ENCODE measurements at places on chromosomes 1 and 21.

DNA sequence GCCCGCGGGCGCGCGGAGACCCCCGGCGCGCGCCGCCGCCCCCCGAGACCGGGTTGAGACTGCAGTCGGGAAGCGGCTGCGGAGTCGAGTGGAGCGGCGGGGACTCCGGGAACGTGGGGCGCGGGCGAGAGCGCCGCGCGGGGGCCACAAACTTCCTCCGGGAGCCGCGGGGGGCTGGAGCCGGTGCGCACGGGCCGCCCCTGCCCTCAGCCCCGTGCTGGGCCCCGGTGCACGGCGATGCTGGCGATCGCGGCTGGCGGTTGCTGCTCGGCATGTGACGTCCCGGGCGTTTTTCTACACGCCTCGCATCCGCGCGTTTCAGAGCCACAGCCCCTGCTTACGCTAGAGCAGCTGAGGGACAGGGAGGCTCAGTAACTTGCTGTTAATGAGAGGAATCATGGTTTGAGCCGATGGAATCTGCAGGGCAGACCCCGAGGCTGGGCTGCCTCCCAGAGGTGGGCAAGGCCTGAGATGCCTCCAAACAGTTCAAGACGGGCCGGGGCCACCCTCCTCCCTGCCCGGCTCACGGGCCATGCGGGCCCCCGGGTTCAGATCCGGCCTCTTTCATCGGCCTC is 520 bp downstream of the TMEM201 start:
- DNase-seq, result peak; percentile 54

GRCh38 chr1:6124746-6125365 is 55.3 kb downstream of the CHD5 start:
- DNase-seq, result no peak

- DNase-seq, result peak; percentile 48
Observed at GRCh38 chr1:27864264-27864895, 8.0 kb upstream of the THEMIS2 start.

DNA sequence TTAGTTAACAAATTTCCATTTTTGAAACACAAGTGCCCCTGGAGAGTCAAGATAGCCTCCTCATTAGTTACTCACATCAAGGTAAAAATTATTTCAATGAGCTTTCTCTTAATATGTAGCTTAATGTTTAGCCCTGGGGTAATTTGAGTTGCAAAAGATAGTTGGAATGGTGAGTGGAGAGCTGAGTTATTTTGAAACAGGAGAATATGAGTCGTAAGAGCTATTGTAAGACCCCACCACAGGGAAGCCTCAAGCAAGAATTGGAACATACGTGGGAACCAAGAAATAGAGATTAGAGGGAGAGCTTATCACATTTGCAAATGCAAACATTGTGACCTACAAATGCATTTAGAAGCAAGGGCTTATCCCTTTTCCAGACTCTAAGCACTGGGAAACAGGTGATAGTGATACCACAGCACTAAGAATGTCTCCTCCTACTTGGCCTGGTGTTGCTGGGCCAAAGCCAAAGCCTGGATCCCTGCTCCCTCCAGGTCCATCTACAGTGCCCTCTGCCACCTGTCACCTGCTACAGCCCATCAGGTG is 635.1 kb downstream of the PTPRC start:
- no peak for DNase-seq

DNA sequence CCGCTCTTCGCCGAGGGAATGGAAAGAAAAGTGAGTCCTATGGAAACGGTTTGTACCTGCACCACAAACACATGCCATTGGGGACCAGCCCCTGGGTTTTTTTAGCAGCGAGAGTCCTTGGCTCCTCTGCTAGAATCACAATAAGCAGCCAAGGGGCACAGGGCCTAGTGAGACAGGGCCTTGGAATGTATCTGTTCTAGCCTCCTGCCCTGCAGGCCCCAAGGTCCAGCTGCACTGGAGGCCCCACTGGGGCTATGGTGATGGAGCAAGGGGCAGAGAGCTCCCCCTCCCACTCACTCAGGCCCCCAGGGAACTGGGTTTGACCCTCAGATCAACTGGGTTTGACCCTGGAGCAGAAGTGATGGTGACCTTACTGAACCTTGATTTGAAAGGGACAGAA is 14.4 kb downstream of the SHISA4 start:
- no peak for DNase-seq

DNA sequence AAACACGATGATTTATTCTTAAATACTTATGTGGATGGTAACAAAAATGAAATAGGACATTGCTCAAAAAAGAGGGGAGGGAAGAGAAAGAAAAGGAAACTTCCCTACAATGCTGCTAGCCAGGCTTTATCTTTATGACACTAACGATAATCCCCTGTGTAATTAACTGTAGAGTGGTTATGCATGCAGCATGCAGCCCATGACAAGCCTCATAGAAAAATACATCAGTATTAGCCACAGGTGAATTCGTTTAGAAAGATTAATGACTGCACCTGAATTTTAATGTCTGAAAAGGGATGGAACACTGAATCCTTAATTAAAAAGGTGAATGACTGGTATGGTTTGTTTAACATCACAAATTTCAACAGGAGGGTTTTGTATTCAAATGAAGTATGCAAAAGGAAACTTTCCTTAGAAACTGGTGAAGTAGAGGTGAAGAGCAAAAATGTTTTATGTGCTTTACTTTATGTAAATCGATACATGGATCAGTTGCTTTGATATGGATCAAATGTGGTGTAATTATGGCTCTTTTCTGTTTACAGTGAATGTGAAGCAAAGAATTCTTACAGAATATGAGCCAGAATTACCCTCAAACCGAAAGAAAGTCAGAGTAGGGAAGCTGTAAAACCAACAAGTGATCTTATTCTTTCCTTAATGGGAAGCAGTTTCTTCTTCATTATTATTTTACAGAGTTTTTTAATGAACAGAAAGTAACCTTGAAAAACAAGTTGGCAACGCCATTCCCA is 569.6 kb upstream of the ADGRL2 start:
- no peak for DNase-seq

DNA sequence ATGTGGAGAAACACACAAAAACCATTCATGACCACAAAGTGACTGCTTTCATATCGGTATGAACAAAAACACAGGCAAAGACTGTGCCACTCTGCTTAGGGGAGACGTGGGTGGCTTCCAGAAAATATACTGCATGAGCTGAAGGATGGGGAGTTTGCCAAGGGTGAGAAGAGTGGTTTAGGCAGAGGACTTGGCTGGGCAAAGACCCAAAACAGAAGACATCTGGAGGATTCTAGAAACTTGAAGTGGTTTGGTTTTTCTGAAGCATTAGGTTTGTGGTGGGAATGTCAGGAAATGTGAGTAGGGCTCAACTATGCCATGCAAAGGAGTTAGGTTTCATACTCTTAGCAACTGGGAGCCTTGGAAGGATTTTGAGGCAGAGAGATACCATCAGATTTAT is 26.6 kb upstream of the DNM3 start:
- DNase-seq, result no peak

DNA sequence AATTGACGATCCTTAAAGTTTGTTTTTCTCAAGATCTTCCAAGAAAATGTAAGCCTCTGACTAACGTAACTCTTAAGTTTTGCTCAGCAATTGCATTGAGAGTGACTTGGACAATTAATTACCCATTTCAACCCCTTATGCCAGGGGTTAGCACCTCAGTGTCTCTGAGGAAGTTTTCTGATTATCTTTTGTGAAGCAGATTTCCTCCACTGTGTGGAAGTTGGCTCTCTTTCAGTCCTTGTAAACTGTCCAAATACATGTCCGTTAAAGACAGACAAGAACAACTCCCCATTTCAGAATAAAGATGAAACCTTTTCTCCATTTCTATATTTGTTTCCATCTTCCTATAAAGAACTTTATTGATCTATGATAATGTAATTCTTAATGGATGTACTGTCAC is 296.4 kb upstream of the FMN2 start:
- DNase-seq, result no peak

DNA sequence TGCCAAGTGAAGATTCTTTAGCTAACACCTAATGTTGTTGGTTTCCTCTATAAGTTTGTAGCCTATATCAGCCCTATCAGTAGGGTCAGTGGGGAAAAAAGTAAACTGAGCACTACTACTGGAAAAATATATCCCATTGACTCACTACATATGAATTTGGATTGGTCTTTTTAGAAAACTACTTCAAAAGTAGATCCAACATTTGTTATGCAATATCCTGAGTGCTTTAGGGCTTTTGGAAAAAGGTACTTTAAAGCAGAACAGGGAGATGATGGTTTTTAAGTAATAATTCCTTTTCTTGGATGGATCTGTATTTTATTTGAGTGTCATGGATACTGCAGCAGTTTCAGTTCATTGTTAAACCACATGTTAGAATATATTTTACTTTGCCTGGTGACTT is 7.1 kb downstream of the C1orf21 start:
- no peak for DNase-seq

DNA sequence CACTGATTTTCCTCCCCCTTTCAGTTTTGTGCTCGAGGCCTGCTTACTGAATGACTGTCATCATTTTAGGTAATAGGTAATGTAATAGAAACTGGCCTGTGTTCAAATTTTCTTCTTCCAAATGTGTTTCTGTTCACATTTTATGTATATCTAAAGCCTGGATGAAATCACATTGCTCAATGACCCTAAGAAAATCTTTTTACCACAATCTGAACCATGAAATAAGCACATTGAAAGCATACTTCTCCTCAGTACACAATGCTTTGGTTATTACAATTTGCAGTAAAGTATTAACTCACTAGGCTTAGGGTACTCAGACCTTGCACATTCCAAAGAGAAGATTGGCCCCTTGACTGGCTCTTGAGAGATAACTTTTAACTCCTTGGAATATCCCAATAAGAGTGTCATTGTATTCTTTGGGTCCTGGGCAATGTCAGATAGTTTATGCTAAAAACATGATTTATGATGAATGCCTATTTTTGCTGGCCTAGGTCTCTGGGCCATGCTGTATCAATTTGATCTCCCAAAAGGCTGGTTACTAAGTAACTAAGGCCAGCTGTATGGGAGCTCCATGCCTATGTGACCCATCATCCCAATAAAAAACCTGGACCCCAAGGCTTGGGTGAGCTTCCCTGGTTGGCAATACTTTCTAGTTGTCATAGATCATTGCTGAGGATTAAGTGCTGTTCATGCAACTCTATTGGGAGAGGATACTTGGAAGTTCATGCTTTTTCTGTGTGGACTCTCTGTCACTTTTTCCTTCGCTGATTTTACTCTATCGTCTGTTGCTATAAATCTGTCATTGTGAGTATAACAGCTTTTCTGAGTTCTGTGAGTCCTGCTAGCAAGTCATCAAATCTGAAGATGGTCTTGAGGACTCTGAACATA is 293.9 kb downstream of the GRIK1 start:
- no peak for DNase-seq

DNA sequence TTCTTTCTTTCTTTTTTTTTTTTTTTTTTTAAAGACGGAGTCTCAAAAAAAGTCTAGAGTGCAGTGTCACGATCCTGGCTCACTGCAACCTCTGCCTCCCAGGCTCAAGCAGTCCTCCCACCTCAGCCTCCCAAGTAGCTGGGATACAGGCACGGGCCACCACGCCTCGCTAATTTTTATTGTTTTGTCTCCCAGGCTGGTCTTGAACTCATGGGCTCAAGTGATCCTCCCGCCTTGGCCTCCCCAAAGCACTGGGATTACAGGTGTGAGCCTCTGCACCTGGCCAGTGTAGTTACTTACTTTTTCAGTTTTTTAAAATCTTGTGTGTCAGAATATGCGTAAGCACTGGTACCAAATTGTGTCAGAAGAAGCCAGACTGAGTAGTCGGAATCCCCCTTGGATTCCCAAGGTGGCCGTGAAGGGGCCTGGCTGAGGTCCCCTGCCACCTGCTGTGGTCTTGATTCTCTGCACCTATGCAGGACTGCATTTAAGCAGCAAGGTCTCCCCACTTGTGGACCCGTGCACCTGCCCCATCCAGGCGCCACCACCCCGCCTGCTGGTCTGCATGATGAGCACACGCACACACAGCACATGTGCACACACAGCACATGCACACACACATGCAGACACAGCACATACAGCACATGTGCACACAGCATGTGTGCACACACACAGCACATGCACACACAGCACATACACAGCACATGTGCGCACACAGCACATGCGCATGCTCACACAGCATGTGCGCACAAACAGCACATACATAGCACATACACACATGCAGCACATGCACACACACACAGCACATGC is 47.5 kb downstream of the PCNT start:
- no peak for DNase-seq

DNA sequence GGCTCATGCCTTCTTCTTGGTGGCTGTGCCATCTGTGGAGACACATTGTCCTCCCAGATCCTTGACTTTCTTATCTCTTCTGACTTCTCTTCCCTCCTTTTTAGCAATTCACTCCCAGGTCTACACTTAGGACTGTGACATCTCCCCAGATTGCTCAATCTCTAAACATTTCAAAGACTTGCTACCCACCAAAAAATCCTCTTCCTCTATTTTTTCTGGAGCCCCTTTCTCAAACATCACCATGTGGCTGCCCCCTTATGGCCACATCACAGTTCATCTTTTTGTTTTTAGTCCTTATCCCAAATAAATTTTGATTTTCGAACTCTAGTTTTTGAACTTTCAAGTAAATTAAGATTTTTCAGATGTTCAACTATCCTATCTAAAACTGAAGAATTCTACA is 148.6 kb upstream of the HOOK1 start:
- no peak for DNase-seq

DNA sequence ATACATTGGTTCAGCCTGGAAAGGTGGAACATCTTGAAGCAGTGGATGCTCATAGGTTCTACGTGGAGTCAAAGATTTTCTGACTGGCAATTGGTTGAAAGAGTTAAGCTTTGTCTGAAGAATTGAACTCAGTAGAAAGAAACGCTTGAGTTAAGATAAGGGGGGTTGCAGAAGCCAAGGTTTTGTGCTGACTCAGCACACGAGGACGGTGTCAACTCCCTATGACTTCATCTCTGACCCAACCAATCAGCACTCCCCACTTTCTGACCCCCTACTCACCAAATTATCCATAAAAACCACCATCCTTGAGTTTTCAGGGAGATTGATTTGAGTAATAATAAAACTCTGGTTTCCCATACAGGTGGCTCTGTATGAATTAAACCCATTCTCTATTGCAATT is 2.5 kb upstream of the PINK1 start:
- DNase-seq, result no peak

GRCh38 chr1:36947384-36947783 is 86.9 kb downstream of the GRIK3 start:
- no peak for DNase-seq

- DNase-seq, result no peak
Observed at GRCh38 chr1:26221094-26221493, 12.9 kb upstream of the CEP85 start.

GRCh38 chr1:24435782-24436365 is 20.3 kb downstream of the NIPAL3 start:
- no peak for DNase-seq

DNA sequence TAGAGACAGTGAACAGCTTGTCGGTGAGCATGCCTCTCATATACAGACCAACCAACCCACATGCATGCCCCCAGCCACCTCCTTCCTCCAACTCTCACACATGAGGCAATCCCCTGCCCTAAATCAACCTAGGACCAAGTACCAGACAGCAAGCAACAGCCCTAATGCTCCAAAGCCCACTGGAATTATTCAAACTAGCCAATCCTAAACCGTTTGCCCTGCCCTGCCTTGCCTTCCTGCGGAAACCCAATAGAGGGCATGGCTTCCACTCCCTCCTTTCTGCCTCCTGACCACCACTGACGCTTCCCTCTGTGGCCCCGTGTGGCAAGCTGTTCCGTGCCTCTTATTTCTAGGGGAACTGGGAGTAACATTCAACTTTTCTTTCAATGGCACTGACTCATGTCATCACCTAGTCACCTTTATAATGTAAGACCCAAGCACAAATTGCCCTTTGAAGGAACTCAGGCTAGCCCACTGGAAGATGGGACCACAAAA is 129.3 kb upstream of the GJB5 start:
- DNase-seq, result no peak
